ENCODE measurements at places on chromosomes 11 and 22.
A peak's percentile ranks its signal among the peaks of the same experiment; 100 is the strongest.

GRCh38 chr22:49660794-49661781, 166.6 kb downstream of the BRD1 start:
- DNase-seq: no peak

GRCh38 chr22:23120415-23120899, 21.3 kb downstream of the RSPH14 start:
- no peak for DNase-seq

GRCh38 chr22:30079952-30080533, at the start of gene HORMAD2:
Gene HORMAD2, plus strand, starts transcription at chr22:30080464. Its CDS starts 13,489 bp downstream, at chr22:30093953.
- DNase-seq: peak; percentile 70

DNA sequence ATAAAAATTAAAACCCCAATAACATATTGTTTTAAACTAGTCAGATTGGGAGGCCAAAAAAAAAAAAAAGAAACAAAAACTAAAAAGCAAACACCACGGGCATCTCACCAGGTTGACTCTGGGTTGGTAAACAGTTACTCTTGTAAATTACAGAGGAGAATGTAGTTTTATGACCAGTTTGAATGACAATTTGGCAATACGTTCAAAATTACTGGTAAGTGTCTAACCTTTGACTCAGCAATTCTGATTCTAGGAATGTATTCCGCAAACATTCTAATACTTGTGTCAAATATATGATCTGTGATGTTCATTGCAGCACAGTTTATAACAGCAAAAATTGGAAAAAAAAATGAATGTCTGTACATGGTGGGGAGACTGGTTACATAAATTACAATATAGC, 1376.0 kb downstream of the TBC1D22A start:
- no peak for DNase-seq

DNA sequence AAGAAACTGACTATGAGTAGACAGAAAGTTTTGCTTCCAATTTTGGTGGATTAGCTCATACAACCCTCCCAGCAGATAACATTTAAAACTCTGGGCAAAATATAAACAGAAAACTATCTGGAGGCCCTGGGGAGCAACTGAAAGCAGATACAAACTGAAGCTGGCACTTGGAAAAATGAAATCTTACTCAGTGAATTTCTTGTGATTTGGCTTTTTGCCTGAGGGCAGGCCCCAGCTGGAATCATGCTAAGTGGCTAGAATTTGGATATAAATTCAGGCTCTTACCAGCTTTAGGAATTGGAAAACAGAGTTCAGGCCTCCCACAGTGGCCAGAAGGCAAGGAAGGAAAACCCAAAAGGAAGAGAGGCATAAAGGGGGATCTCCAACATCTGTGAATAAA, 85.8 kb downstream of the EFCAB6 start:
- DNase-seq: no peak

DNA sequence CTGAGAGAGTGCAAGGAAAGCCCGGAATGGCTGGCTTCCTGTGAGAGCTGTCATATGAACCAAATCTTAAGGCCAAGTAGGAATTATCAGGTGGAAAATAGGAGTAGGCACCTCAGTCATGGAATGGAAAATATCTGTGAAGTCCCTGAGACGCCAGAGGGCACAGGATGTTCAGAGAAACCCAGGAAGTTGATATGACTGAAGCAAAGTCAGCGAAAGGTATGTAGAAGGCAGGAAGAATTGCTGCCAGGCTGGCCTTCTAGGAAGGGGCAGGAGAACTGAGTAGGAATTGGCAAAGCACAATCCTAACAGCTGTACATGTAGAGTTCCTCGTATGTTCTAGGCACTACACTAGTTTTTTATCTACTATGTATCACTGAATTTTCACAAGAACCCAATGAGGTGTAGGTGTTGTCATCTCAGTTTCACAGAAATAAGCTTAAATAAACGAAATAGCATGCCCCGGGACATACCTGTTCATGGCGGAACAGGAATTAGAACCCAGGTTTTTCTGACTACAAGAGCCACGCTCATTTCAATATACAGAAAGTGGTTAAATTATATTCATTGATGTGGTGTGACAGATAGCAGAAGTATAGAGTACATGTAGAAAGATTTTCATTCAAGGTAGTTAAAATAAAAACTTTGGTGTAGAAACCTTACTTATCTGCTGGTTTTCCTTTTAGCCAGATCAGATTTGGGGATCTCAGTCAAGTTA, 17.0 kb downstream of the HMGXB4 start:
- no peak for DNase-seq

GRCh38 chr11:624705-625635, at the start of gene CDHR5:
Gene CDHR5, minus strand, starts transcription at chr11:624955. Its CDS starts 53 bp downstream, at chr11:624902.
- no peak for DNase-seq

DNA sequence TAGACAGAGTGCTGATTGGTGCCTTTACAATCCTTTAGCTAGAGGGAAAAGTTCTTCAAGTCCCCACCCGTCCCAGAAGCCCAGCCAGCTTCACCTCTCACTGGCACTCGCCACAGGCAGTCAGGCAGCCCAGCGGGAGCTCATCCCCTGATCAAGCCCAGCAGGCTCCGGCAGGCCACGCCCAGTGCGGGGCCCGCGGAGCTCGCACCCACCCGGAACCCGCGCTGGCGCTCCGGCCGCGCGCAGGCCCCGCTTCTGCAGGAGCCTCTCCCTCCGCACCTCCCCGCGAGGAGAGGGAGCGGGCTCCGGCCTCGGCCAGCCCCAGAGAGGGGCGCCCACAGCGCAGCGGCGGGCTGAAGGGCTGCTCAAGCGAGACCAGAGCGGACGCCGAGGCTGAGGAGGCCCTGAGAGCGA, 202.4 kb upstream of the PDGFD start:
- no peak for DNase-seq

DNA sequence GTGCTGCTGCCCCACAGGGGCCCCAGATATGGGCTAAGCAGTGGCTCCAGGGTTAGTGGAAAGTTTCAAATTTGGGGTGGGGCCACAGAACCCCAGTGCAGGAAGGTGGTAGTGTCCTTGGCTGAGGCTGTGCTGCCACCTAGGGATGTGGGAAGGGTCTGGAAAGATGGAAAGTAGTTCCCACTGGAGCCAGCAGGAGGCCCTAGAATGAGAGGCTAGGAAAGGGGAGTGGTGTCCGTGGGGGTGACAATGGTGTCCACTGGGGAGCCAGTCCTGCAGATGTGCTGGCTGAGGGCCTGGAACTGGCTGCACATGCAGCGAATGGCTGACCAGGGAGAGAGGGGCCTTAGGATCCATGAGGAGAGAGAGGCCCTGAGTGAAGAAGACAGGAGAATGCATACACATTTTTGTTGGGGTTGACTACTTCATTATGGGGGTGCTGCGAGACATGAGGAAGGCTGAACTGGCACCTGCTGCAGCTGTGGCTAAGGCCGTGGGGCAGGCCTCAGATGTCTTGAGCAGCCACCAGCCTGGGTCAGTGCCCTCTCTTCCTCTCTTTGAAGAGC, 21.1 kb downstream of the RFPL3 start:
- DNase-seq: peak; percentile 42

GRCh38 chr22:24053481-24054226, 42.5 kb downstream of the CABIN1 start:
- DNase-seq: no peak

- no peak for DNase-seq
Measured at GRCh38 chr11:5038341-5038740, 8.0 kb upstream of the OR52J3 start.

DNA sequence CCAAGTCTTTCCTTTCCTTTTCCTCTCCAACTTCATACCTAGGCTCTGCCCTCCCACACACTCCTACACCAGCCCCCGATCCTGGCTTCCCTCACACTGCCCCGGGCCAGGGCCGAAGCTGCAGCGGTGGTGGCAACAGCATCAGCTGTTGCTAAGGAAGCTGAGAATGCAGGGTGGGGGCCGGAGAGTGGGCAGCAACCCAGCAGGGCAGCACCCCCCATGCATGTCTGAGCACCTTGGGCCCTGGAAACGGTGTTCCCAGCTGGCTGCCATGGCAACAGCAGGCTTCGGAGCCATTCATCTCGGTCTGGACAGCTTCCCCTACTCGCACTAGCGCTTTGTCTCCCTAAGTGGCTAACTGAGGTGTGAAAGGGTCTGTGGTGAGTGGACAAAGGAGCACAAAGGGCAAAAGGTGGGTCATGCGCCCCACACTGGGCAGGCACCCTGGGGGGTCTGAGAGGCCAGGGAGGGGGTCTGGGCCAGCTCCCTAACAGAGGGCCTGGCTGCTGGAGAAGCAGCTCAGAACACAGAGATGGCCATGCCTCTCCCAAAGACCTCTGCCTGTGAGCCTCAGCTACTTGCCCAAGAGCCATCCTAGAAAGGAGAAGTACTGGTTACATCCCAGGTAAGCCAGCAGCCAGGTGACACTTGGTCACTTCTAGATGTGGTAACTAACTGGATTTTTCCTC, 42.1 kb upstream of the JAM3 start:
- no peak for DNase-seq

- DNase-seq: peak; percentile 72
Measured at GRCh38 chr22:32539631-32540421, 65.2 kb downstream of the FBXO7 start.

- DNase-seq: no peak
Measured at GRCh38 chr11:76263657-76264056, 57.4 kb upstream of the WNT11 start.

DNA sequence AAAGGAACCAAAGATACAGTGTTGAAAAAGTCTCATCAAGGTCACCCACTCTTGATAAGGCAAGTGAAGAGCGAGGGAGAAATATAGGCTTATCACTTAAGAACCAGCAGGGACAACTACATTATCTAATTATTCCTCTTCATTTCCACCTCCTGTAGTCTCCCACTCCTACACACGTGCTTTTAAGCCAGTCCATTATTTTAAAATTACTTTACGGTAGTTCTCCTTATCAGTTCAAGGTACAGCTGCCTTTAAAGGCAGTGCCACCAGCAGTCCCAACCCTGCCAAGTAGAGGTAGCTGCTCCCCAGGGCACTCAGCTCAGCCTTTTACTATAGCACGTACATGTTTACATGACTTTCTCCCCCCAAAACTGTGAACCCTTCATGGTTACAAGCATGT, 161.5 kb upstream of the BLID start:
- DNase-seq: no peak

GRCh38 chr11:72856551-72857345, 42.5 kb downstream of the ATG16L2 start:
- no peak for DNase-seq

- DNase-seq: no peak
Measured at GRCh38 chr11:74319139-74319816, 7.8 kb upstream of the P4HA3 start.

- no peak for DNase-seq
Measured at GRCh38 chr11:43751726-43752125, 71.2 kb downstream of the HSD17B12 start.

- DNase-seq: no peak
Measured at GRCh38 chr11:114972105-114972504, 293.8 kb downstream of the NXPE2 start.

DNA sequence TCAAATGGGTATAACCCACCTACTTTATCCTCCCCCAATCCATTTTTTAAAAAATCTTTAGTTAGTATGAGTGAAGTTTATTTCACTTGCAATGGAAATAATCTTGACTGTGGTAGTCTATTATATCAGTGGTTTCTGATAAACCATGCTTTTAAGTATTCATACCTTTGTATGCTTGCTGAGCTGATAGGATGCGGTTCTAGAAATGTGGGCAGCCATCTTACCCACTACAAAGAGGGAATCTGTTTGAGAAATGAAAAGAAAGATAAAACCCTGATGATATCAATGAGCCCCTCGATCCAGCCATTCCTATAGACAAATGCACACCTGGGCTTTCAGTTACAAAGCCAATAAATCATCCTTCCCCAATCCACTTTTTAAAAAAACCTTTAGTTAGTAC, 13.8 kb upstream of the PVALB start:
- DNase-seq: no peak

- DNase-seq: peak; percentile 85
Measured at GRCh38 chr11:76291576-76292526, 85.5 kb upstream of the WNT11 start.

DNA sequence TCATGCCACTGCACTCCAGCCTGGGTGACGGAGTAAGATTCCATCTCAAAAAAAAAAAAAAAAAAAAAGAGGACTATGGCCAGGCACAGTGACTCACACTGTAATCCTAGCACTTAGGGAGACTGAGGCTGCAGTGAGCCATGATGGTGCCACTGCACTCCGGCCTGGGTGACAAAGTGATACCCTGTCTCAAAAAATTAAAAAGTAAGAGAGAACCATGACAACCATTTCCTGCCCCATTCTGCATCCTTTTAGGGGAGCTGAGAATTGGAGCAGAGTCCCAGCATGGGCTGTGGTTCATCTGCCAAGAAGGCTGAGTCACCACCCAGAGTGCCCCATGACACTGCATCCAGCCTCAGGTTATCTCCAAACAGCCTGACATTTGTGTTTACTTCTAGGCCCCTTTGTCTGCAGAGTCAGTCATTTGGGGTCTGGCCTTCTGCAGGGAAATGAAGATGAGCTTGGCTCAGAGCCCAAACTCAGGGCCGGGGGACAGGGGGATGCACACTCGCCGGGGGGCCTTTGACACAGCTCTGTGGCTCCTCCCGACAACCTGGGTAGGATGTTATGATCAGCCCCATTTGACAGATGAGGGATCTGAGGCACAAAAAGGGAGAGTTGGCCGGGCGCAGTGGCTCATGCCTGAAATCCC, 4.7 kb downstream of the CSDC2 start:
- peak; percentile 71 for DNase-seq

DNA sequence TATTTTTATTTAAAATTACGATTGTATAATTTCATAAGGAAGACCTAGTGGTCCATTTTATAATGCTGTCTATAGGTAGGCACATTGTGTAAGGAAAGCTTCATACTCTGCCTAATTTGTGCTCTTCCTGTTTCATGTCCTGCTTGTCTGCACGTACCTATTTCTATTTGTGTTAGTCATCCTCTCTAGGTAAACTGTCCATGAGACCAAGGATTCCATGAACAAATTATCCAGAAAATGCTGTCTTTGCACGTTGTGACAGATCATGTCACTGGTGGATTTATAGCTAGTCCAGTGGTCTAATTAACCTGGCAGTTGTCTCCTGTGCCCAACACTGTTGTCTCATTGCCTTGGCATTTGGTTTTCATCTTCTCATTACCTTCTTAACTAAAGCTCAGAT, 44.7 kb downstream of the DNAJC24 start:
- no peak for DNase-seq

- DNase-seq: no peak
Measured at GRCh38 chr22:30492144-30492543, 13.4 kb downstream of the SEC14L4 start.

DNA sequence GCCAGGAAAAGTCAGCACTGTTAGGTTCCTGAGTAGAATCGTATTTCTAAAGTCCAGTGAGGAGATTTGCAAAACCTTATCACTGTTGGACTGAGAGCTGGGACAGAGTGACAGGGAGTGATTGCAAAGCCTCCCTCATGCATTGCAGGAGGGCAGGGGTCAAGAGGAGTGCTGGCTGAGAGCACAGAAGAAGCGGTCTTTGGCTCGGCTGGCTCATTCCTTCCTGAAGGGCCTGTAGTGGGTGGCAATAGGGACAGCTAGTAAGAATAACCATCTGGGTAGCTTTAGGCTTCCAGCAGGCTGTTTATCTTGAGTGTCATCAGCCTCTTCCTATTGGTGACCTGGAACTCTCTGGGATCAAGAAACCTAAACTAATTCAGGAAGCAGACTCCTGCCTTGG, 53.4 kb downstream of the CD44 start:
- DNase-seq: no peak

- peak; percentile 28 for DNase-seq
Measured at GRCh38 chr11:64164392-64165312, 1.3 kb downstream of the MACROD1 start.

- no peak for DNase-seq
Measured at GRCh38 chr11:627308-627576, 261 bp upstream of the SCT start.

All from PC-9 (cell line).